ENCODE measurements at places on chromosomes 6 and 20.

DNA sequence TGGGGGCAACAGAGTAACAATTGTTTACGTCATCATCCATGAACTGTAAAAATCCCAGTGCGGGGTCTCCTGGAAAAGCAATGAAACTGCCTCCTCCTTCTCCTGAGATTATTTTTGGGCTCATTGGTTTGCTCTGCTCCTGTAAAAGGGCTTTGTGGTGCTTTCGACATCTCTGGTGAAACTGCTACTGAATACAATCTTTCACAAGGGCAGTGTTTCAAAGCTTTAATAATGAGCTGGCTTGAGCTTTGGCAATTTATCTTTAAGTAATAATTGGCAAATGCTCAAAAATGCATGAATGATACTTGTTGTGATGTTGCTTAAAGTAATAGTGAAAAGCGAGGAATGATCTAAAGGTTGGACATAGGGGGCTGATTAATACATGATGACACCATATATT lies 43.5 kb upstream of the ENPP1 start:
- DNase-seq, result no peak

- no peak for DNase-seq
These were observed 57.2 kb downstream of the RAB44 start for GRCh38 chr6:36754582-36755434.

GRCh38 chr6:138387577-138388368 lies 10.1 kb downstream of the SMIM28 start:
- no peak for DNase-seq

- DNase-seq, result no peak
These were observed 50.8 kb downstream of the PSMG4 start for GRCh38 chr6:3309391-3310050.

GRCh38 chr6:52994031-52994838 lies 849 bp downstream of the GSTA4 start:
- DNase-seq, result no peak

- DNase-seq, result no peak
These were observed 54.5 kb downstream of the RIPOR3 start for GRCh38 chr20:50636601-50637540.

GRCh38 chr6:14705841-14706377 lies 540.0 kb upstream of the JARID2 start:
- no peak for DNase-seq

DNA sequence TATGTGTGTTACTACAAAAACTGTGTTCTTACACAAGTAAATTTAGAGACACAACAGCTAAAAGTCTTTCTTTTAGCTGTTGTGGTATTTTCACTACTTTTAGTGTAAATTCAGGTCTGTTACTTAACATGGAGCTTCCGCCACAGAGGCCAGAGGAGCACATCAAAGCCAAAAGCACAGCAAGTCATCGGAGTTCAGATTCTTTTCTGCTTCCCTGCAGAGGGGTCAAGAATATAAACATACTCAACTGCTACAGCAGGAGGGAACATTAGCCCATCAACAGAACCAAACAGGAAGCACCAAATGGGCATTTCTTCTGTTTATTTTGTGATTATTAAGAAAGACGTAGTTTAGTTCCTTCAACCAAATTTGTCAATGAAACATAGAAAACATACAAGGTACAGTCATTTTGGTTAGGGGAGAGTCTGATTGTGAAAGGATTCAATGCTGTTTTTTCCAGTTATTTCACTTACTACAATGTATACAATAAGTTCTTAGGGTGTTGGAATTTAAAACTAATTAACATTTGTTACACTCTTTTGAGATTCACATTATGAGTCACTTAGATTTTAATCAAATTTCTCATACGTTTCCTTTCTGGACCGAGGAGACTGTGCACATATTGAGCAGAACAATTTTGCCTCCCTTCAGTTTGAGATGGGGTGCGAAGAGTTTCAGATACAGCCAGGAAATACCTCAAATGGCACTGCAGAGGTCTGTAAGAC lies 42.8 kb upstream of the DSE start:
- no peak for DNase-seq

- DNase-seq, result peak; percentile 39
These were observed 534 bp downstream of the NANP start for GRCh38 chr20:25623225-25623735.

- DNase-seq, result no peak
These were observed 104.6 kb upstream of the GLP1R start for GRCh38 chr6:38943964-38944363.

DNA sequence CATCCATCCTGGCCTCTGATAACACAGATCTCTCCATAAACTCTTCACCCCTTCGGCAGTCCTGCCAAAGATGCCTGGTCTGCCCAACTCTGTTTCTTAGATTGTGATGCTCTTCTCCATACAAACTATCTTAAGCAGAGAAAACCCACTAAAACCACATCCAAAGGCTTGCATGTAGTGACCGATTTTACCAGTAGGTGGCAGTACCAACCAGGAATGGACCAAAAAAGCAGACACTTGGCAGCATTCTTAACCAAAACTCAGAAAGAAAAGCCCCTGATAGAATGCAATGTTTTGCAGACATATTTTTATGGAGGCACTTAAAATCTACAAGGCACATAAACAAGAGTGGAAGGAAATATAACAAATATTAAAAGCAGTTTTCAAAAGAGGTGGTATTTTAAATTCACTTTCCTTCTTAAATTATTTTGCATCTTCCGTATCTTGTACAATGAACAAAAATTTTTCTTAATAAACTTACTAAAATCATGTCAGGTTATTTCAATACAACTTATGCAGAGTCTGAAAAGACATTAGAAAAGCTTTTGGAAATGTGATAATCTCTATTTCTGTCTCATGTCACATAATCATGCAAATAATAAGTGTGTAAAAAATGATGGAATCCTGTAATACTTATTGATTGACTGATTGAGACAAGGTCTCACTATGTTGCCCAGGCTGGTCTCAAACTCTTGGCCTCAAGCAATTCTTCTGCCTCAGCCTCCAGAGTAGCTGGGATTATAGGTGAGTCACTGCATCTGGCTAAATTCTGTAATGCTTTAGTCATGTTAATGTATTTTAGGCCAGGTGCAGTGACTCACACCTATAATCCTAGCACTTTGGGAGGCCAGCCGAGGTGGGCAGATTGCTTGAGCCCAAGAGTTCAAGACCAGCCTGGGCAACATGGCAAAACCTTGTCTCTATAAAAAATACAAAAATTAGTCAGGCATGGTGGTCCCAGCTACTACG lies 29.4 kb downstream of the LRP11 start:
- DNase-seq, result peak; percentile 51

GRCh38 chr6:14910692-14911547 lies 334.9 kb upstream of the JARID2 start:
- peak; percentile 100 for DNase-seq

GRCh38 chr6:65259059-65259458 lies 448.0 kb downstream of the EYS start:
- DNase-seq, result peak; percentile 16

DNA sequence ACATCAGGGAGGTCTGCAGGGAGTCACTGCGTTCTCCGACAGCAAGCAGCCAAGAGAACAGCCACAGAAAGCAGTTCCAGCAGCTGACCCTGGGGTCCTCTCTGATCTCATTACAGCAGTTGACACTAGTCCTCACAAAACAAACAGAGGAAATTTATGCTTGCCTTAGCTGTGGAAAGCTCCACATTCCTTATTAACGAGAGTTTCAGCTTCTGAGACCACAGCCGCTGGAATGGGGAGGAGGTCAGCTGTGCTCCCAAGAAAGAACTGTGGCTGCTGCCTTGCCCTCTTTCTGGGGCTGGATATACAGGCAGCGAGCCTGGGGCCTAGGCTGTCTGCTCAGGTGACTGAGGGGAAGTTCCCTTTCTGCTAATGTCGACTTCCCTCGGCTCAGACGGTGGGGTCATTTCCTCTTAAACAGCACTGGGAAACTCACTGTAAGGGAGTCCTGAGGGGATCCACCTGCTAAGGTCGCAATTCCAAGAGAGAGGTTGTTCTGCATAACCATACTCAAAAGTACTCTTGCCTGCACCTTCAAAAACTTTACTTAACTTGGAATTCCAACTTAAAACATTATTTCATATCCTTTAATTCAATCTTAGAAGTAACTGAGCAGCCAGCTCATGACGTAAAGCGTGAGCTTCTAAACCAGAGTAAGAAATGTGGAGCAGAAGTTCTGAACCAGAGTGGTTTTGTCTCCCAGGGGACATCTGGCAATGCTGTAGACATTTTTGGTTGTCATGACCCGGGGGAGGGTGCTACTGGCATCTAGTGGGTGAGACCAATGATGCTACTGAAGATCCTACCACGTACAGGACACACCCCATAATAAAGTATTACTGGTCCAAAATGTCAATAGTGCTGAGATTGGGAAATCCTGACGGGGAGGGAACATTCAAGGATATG lies 80.3 kb downstream of the BACH2 start:
- DNase-seq, result peak; percentile 31

DNA sequence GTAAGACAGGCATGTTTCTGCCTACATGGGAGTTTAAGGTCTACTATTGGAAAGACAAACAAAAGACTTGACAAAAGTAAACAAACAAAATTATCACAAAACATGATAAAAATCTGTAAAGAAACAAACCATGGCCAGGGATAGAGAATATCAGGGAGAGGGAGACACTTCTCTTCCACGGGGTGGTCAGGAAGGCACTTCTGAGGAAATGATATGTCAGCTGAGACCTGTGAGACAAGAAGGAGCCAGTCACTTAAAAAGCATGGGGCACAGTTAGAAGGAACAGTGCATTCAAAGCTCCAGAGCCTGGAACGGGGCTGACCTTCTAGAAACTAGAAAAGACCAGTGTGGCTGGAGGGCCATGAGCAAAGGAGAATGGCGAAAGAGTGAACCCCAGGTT lies 35.1 kb upstream of the SLC16A10 start:
- no peak for DNase-seq

DNA sequence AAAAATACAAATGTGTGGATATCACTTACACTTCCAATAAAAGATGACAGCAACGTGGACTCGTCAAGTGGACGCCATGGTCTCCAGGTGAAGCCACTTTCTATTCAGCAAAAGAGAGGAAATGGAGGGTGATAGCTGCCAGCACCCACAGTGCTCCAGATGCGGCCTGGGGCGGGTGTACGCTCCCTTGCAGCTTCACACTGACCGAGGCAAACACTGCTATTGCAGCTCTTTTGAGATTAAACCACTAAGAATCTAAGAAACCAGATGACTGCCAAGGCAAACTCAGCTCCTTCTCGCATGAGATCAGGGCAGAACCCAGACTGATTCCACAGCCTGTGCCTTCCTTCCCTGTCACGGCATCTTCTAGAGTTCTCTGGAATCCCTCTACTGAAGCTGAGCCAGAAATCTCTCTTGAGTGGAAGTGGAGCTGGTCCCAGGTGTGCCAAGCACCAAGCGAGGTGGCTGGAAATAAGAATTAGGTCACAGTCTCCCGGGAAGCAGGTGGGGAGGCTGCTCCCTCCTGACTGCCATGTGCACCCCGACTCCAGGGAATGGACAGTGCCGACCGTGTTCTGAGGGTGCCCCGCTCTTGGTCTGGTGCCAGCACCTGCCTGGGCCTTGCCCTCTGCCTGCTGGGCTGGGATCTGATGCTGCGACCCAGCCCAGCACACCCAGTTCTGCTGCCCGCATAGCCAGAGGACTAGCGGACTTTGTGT lies 90.1 kb upstream of the AFDN start:
- DNase-seq, result no peak

GRCh38 chr6:4059115-4059777 lies 19.7 kb downstream of the FAM217A start:
- no peak for DNase-seq

DNA sequence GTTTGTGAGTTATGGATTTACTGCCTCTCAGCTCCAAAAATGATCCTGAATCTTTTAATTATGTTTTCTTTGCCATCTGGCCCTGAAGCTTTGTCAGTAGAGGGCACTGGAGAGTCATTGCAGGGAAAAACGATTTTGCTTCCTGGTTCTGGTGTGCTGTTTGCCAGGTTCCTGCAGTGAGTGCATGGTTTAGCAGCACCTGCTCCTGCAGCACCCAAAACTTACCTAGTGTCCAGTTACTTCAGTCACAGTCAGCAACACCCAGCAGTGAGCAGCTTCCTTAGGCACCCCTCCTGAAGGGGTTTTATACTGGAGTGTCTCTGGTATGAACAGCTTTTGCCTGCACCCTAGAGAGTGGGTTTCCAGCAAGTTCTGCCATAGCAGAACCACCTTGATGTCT lies 6.0 kb upstream of the TRIM26 start:
- peak; percentile 44 for DNase-seq

DNA sequence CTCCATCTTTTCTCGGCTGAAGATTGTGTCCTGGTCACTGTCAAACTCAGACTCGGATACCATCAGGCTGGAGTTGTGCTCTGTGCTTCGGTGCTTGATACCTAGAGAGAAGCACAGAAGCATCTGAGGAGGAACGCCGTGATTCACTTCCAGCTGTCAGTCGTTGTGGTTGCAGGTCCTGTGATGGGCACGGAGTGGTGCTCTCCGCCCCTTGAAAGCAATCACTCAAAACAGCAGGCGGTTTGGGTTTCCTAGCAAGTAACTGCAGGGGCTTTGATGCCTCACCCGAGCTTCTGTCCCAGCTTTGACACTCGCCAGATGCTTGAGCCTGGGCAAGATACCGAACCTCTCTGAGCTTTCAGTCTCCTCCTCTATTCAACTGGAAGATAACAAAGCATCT lies 52.5 kb downstream of the ALDH5A1 start:
- DNase-seq, result no peak

- no peak for DNase-seq
These were observed 168.8 kb upstream of the GRIK2 start for GRCh38 chr6:101224751-101225150.

GRCh38 chr20:62293946-62294345 lies 8.9 kb upstream of the ADRM1 start:
- DNase-seq, result no peak

GRCh38 chr6:110467566-110468140 lies 8.8 kb downstream of the SLC22A16 start:
- DNase-seq, result no peak

GRCh38 chr20:63071541-63072181 lies 64.9 kb upstream of the BHLHE23 start:
- no peak for DNase-seq

GRCh38 chr6:125968493-125968892 lies 11.9 kb downstream of the HINT3 start:
- DNase-seq, result no peak

- DNase-seq, result peak; percentile 51
These were observed 17.2 kb downstream of the ZBTB2 start for GRCh38 chr6:151374036-151374683.

GRCh38 chr6:93193868-93194267 lies 225.5 kb downstream of the EPHA7 start:
- no peak for DNase-seq

DNA sequence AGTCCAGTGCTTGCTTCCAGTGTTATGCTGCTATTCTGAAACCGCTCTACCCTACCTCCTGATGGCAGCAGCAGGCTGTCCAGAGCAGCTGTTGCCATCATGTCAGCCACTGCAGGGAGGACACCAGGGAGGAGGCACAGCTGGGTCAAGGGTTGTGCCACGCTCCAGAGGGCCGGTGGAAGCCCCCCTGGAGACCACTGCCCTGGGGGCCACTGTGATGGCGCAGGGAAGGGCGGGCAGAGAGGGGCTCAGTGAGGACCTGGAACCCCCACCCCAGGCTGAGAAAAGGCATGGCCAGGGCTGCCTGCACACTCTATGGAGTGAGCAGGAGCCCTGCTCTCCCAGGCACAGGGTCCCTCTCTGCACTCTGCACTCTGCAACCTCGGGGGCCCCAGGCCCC lies 271.3 kb upstream of the BTBD3 start:
- DNase-seq, result no peak

GRCh38 chr20:20333866-20334265 lies 34.0 kb upstream of the INSM1 start:
- DNase-seq, result peak; percentile 79

Measured in MV-4-11 (cell line).